ENCODE measurements at places on chromosomes 7 and 10.

DNA sequence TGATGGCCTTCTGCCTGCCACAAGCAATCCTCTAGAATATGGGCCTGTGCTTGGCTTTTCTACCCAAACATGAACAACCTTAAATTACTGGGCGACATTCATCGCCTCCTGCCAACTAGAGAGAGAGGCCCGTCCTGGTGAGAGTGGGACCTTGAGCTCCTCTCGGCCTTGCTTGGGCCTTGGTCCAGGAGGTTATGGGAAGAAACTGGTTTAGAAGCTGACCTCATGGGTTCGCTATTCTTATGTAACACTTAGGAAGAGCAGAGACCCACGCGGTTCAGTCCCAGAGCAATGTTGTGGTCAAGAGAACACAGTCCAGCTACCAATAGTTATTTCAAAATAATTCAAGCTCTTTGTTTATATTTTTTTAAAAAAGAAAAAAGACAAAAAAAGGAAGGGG is 176.3 kb upstream of the ZNF32 start:
- no peak for DNase-seq

DNA sequence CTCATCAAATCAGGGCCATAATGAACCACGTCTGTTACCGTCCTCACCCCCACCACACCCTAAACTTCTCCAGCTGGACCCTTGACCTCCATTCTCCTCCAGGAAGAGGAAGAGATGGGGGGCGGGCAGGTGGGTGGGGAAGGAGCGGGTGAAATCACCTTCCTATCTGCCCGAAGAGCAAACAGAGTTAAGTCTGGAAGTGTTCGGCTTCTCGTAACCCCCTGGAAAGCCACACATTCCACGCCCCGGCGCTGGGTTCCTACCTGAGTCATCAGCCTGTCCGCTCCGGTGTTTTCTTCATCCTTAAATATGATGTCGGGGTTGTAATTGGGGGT is 736 bp downstream of the SHH start:
- no peak for DNase-seq

DNA sequence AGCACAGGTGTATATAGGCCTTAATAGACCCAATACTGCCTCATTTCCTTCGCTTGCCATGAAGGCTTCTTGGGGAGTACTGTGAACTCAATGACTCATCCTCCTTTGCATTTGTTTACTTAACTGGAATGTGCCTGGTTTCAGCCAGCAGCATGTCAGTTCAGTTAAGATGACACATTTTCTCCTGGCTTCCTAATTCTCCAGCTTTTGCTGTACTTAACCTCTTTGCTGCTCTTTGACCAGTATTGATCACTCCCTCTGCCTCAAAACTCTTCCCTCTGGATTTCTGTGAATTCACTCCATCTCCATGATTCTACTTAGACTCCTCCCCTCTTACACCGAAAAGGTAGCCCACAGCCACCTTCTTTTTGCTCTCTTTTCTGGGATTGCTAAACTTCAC is 135.7 kb downstream of the MAGI2 start:
- DNase-seq = no peak

GRCh38 chr10:86399879-86400704 is 33.5 kb upstream of the GRID1 start:
- peak; percentile 84 for DNase-seq

DNA sequence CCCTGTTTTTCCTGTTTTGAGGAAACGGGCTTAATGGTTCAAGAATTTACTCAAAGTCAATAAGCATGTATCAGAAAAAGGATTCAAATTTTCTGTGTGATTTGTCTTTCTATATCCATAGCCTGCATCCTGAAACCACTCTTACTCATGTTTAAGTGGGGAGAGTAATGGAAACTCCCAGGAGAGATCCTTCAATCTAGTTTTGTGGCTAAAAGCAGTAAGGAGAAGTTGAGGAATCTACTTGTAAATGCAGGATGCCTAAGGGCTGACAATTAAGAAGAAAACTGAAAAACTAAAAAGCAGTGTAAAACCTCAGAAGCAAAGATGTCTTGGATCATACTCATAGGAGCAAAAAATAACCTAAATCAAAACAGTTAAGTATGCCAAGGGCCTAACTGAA is 68.1 kb upstream of the GRID1 start:
- no peak for DNase-seq

- DNase-seq = no peak
Measured at GRCh38 chr10:66095610-66096009, 830.2 kb upstream of the LRRTM3 start.

DNA sequence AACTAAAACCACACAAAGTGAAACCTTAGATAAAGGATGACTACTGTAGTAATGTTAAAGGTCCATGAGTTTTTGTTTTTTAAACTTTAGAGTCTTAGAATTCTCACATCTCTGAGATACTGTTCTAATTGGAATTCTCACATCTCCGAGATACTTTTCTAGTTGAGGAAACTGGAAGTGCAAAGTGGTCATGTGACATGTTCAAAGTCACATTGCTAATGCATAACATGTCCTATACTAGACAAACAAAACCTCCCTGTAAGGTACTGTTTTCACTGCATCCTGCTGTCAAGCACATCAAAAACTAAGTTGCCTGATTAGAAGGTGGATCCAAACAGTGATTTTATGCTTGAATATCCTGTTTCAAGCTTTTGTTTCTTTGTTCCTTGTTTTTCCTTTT is 13.9 kb downstream of the TAX1BP1 start:
- no peak for DNase-seq

- DNase-seq = no peak
Measured at GRCh38 chr7:115135146-115135545, 213.3 kb downstream of the MDFIC start.

DNA sequence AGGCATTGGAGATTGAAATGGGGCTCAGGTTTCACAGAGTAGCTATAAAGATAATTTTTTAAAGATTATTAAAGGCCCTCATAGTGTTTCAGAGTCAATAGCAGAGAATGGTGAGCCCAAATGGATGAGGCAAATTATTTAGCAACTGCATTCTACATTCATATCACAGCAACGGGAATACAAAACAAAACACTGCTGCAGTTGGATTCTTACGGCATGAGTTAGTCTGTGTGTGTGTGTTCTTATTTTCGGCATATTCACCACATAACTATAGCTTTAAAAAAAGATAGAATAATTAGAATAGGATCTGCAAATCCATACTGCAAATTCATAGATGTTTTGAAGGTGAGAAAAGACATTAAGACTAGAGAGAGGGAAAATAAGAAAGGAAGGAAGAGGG is 66.0 kb downstream of the SUGCT start:
- DNase-seq = no peak

DNA sequence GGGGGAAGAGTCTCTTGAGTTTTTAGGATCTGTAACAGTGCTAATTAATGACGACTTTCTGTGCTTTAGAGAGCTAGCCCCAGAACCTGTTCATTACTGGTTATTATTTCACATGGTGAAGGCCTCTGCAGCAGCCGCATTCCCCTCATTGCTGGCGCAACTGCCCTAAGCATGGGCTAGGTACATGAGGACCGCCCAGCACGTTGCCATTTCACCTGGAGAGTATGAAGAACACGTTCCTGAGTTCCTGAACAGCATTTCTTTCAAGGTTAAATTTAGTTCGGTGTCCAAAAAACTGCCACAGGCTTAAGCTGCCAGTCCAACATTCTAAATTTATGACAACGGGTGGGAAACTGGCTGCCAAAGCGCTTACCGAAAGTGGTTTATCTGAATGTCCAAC is 177.0 kb downstream of the DNAH11 start:
- DNase-seq = no peak

- DNase-seq = no peak
Measured at GRCh38 chr10:98384531-98385133, 30.4 kb downstream of the PYROXD2 start.

DNA sequence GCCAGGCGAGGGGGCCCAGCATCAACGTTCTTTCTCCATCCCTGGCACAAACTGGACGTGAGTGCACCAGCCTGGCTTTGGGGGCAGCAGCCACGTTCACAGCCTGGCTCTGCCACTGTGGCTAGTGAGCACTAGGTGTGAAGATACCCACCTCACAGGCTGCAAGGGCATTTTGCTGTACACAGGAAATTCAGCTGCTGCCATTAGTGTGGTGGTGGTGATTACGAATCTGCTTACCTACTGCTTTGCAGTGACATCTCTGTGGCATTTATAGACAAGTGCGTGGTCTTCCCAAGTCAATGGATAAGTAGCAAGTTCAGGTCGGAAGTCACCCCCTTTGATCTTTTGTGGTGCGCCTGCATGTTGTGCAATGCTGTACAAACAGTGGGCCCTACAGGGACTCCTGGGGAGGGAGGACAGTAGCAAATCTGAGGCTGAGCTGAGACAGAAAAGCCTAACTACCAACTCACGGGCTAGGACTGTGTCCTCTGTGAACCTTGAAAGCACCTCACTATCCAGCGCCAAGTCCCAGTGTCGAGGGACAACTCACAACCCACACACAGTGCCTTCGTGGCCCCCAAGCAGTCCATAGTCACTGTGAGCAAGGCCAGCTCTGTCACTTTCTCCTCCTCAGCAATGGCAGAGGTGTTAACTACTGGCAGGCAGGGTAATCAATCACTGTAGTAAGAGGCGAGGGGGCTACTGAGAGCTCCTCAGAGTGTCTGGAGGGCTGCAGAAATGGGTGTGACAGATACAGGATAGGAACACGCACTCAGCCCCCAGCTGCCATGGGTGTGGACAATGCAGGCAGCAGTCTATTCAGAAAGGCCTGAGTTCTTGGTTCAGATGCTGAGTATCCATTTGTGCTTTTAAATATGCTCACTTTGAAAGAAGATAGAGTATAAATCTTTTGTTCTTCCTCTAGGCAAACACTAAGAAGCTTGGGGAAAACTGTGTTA is 17.0 kb upstream of the MMP21 start:
- no peak for DNase-seq

GRCh38 chr10:35545878-35546590 is 59.1 kb upstream of the GJD4 start:
- no peak for DNase-seq

- DNase-seq = no peak
Measured at GRCh38 chr7:107206706-107207105, 37.9 kb downstream of the HBP1 start.

DNA sequence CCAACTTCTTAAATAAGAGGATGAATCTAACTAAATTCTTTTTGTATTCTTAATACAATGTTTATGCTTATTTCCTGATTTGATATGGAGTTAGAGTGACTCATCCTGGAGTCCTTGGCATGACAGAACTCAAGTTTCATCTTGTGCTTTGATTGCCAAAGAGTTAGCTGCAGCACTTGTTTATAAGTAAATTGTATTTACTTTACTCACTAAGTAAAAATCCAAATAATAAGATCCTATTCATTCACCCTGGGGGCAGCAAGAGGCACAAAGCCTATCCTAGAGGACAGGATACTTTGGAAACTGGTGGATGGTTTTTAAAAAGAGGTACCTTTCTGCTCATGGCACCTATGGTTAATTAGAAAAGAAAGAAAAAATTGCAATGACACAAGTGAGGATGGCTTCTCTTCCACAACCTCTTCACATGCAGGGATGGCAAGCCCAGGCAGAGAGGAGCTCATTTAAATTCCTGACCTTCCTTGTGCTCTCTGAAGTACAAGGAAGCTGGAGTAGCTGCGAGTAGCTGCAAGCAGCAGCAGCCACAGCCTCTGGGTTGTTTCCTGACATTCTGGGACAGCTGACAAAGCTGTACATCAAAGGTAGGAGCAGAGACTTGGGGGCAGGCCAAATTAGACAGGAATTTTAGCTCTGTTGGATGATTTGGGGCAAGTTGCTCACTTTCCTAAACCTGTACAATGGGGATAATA is 28.5 kb upstream of the CROT start:
- DNase-seq = no peak

DNA sequence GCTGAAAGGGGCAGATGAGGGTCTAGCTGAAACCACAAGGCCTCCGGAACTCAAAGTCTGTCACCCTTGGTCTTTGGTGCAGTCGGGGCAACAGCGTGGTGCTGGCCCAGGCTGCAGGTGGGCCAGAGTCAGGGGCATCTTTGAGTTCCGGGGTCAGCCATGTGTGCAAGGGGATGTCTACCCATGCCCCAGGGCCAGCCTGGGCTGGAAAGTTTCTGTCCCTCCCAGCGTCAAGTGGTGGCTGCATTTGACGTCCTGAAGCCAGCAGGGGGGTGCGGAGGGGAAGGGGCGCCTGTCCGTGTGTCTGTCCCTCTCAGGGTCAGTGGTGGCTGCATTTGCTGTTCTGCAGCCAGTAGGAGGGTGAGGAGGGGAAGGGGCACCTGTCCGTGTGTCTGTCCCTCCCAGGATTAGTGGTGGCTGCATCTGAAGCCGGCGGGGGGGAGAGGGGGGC is 638 bp downstream of the BRAT1 start:
- no peak for DNase-seq

DNA sequence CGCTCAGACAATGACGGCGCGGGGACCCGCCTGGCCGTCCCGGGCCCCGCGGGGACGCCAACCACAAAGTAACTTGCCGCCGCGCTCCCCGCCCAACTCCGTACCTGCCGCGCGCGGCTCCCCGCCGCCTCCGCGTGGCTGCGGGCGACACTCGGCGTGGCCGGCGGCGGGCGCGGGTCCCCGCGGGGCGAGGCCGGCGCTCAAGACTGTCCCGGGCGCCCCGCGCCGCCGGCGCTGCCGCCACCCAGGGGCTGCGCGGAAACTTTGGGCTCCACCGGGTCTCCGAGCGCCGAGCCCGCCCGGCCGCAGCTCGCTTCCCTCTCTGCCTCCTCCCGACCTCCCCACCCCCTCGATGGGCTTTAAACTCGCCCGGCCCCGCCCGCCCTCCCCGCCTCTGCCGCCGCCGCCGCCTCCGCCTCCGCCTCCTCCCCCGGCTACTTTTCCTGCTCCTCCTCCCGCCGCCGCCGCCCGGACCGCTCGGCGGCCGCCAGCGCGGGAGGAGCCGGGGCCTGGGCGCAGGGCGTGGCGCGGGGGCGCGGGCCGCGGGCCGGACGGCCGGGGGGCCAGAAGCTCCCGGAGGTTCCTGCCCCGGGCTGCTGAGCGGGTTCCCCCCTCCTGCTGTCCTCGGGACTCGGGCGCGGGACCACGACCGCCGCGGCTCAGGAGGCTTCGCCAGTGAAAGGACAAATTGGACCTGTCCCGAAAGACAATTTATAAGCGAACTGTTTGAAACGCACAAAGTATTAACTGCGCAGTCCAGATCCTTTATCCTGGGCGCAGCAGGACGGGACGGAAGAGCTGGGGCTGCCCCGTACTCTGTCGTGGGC is 10.6 kb upstream of the GRB10 start:
- DNase-seq = no peak

- no peak for DNase-seq
Measured at GRCh38 chr7:154899862-154900261, 103.1 kb downstream of the PAXIP1 start.

DNA sequence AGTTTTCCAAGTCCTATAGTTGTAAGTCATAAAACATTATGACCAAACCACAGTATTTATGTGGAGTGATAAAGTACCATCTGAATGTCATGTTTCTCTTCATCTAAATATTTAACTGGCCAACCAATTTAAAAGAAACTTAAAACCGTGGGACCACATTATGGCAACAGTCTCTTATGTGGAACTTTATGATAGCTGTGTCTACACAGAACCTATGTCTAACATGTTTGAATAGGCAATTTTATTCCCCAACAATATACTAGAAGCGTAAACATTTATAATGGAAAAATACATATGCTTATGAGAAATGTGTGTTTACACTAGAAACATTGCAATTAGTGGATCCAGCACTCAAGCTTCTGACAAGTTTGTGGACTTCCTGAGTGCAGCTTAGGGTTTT is 680.7 kb downstream of the REEP3 start:
- no peak for DNase-seq
